ENCODE measurements at places on chromosomes 16 and 17.

DNA sequence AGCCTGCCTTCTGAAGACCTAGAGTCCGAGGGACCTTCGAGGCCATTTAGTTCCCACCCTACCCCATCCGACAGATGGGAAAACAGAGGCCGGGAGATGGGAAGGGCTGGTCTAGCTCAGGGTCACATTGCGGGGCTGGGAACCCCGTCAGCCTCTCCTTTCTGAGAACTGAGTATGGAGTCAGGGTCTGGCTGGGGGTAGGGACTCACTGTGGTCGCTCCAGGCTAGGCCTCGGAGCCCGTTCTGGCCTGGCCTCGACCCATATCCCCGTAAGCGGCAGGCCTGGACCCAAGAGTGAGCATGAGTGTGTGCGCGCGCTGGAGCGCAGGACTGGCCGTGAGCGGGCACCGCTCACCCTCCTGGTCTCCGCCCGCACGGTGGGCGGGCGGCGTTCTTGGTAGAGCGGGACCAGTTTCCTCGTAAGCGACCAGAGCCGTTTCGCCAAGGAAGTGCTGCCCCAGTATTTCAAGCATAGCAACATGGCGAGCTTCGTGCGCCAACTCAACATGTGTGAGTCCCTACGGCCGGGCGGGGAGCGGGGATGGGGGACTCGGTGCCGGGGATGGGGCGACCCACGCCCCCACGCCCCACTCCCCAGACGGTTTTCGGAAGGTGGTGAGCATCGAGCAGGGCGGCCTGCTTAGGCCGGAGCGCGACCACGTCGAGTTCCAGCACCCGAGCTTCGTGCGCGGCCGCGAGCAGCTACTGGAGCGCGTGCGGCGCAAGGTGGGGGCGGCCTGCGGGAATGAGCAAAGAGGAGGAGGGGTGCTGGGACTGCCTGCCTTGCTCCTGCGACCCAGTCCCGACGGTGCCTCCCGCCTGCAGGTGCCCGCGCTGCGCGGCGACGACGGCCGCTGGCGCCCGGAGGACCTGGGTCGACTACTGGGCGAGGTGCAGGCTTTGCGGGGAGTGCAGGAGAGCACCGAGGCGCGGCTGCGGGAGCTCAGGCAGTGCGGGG is 855 bp downstream of the HSF4 start:
- DNase-seq: no peak

DNA sequence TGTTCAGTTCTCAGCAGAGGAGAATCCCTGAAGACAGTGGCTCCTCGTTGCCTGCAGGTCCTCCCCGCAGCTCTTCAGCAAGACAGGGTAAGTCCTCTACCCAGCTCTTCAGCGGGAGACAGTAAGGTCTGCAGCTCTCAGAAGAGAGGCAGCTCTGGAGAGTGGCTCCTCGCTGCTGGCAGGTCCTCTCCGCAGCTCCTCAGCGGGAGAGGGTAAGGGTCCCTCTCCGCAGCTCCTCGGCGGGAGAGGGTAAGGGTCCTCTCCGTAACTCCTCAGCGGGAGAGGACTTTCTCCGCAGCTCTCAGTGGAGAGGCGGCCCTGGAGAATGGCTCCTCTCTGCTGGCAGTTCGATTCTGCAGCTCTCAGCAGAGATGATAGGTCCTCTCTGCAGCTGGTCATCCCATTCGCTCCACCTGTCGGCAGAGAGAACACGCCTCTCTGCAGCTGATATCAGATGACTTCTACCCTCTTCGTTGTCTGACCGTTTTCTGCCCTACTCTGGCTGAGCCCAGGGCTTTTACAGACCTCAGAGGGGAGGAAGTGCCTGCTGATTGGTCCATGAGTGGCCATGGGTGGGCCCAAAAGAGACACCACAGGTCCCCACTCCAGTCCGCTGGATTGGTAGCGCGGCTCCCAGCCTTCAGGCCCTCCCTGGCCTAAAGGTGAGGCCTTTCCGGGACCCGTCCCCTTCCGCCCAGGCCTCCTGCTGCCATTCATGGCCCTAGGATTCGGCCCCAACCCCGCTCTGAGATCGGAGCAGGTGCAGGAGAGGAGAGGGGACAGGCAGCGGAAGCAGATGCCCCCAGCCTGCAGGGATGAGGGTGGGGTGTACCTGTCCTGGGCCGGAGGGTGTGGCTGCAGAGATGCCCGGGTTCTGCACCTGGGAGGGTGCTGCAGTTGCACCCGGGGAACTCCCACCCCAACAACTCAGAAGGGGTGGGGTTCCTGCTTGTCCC is 11.9 kb upstream of the SHCBP1 start:
- no peak for DNase-seq

- no peak for DNase-seq
Observed at GRCh38 chr17:45123076-45123770, 9.1 kb downstream of the PLCD3 start.

DNA sequence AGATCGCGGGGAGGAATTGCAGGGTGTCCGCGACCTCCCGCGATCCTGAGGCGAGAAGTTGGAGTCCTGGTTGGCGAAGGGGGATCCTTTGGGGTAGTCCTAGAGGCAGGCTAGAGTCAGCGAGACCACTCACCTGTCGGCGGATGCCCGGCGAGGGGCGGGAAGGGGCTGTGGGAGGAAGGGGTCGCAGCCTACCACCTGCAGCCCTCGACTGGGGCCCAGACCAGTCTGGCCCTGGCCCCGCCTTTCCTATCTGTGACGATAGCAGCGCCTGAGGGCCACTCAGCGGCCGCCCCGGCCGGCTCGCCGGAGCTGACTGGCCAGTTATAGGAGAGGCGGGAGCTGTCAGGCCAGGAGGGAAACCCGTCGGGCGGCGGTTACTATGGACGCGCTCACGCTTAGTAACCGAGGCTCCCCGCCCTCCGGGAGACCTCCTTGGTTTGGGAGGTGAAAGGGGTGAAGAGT is at the start of gene TEKT3:
Gene TEKT3 (minus strand): TSS at position 213 of the 465 bp plus-strand sequence. CDS start 10,012 bp downstream, outside the sequence.
- DNase-seq: peak; percentile 76

GRCh38 chr16:60882816-60883215 is 1153.4 kb downstream of the CDH8 start:
- peak; percentile 21 for DNase-seq

DNA sequence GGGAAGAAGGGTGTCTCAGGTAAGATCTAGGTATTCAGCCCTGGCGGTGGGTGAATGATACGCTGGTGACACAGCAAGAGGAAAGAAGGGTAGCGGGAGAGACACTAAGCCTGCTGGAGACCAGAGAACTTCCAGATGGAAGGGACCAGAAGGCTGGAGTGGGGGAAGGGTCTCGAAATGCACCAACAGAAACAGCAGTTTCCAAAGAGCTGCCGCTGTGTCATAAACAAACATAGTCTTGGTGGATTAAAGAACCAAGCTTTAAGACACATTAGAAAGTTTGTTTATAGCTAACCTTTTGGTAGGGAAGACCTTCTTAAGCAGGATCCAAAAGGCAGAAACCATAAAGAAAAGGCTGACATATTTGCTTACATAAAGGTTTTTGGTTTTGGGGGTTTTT is 20.9 kb downstream of the TRPV3 start:
- DNase-seq: no peak

DNA sequence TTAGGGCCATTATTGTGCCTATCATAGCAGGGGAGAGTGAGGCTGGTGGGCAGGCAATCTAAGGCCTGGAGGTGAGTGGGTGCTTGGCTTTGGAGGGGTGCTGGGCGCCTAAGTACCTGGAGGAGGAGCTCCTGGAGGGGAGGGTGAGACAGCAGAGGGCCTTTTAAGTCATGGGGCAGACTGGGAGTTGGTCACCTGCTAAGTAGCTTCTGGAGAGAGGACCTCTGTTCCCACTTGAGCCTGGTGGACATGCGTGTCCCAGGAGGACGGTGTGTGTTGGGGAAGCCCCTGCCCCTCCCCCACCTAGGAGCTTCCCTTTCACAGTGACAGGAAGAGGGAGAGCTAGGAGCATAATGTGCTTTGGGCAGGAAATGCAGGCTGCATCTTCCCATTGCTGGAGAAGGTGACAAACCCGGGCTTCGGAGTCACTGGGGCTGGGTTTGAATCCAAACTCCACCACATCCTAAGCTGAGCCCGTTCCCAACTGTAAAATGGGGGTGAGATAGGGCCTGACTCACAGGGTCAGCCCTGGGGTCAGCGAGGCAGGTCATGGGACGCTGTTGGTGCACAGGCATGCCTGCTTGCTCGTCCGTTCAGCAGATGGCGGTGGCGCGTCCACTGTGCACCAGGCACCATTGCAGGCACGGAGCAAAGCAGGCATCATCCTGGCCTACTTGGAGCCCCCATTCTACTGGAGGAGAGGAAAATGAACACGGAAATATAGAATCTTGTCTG is 37.9 kb downstream of the CMIP start:
- no peak for DNase-seq

DNA sequence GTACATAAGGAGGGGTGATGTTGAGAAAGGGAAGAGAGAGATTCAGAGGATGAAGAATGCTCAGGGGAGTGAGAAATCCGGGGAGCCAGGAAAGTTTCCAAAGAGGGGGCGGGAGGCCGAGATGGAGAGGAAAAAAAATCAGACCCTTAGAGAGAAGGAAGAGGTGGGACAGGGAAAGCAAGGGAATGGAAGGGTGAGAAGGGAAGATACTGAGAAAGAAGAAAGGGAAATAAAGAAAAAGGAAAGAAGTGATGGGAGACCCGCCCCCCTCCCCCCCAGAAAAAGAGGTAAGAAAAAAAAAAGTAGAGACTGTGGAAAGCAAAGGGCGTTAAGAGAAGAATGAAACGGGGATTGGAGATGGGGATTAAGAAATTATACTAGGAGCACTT is 507 bp downstream of the DYNLRB2 start:
- DNase-seq: peak; percentile 6

DNA sequence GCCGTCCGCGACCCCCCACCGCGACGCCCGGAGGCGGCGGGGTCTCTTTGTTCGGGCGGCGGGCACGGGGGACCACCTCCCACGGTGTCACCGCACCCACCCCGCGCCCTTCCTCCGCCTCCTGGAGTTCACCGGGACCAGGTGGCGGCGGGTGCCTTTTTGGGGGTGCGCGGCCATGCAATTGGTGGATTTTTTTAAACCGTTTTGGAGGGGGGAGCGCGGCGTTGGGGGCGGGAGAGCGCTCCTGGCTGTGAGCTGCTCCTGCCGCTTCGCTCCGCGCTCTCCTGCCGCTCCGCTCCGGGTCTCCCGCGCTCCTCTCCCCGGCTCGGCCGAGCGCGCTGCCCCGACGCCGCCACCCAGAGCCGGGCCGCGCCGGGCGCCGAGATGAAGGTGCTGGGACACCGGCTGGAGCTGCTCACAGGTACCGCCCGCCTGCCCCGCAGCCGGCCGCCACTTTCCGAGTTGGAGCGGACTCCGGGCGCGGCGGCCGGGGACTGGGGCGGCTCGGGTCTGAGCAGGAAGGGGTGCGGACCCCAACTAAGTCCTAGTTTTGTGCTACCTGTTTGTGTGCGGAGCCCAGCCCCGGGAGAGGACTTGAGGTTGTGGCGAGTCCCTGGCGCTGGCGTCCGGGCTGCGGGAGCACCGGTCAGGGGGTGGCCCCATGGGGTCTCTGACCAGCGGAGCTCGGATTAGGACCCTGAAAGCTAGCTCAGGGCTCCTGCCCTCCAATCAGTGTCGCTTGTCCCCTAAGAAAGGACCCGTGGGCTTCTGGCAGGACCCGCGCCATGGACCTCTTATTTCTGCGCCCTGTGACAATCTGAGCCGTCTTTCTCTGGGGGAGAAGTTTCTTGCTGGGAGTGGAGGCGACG is 35.7 kb upstream of the NDRG4 start:
- DNase-seq: peak; percentile 42

- DNase-seq: no peak
Observed at GRCh38 chr16:79066561-79066960, 534.0 kb downstream of the MAF start.

- no peak for DNase-seq
Observed at GRCh38 chr17:74921026-74921681, 1.9 kb downstream of the USH1G start.

DNA sequence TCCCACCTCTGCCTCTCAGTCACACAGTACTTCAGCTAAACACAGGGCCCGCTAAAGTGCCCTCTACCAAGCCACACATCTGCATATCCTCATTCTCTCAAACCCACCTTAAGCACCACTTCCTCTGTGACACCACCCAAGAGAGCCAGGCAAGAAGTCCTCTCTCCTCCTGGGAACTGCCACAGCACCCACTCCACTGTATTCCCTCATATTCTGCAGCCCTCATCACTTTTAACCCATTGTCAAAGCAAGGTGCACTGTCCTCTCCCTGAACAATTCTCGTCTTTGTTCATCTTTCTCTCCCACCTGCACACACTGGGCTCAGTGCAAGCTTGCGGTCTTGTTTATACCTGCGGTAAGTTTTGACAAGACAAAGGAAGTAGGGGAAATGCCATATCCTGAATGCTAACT is 13.6 kb downstream of the CHD9 start:
- no peak for DNase-seq

- no peak for DNase-seq
Observed at GRCh38 chr16:79114759-79115158, 485.8 kb downstream of the MAF start.

- no peak for DNase-seq
Observed at GRCh38 chr17:54944796-54945195, 23.7 kb downstream of the COX11 start.

GRCh38 chr17:74043976-74044375 is 159.5 kb upstream of the RPL38 start:
- no peak for DNase-seq

DNA sequence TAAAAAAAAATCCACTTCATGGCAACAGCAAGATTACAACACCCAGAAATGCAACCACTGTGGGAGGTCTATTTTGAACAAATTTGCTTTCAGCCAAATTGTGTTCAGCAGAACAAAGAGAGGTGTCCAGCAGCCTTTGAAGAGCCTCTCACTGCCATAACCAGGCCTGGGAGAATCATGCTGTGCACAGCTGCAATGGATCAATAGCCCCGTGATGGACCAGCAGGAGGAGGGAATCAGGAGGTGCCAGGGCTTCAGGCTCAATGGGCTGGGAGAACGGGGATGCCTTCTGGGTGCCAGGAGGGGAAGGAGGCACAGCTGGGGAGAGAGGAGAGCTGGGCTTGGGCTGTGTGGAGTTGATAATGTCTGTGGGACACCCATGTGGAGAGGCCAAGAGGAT is 366.2 kb upstream of the EEF2KMT start:
- DNase-seq: no peak

- DNase-seq: no peak
Observed at GRCh38 chr16:72932050-72932449, 115.9 kb downstream of the ZFHX3 start.

- DNase-seq: no peak
Observed at GRCh38 chr17:72142614-72143013, 21.8 kb downstream of the SOX9 start.

GRCh38 chr16:68387301-68387700 is 61.0 kb downstream of the SMPD3 start:
- no peak for DNase-seq

DNA sequence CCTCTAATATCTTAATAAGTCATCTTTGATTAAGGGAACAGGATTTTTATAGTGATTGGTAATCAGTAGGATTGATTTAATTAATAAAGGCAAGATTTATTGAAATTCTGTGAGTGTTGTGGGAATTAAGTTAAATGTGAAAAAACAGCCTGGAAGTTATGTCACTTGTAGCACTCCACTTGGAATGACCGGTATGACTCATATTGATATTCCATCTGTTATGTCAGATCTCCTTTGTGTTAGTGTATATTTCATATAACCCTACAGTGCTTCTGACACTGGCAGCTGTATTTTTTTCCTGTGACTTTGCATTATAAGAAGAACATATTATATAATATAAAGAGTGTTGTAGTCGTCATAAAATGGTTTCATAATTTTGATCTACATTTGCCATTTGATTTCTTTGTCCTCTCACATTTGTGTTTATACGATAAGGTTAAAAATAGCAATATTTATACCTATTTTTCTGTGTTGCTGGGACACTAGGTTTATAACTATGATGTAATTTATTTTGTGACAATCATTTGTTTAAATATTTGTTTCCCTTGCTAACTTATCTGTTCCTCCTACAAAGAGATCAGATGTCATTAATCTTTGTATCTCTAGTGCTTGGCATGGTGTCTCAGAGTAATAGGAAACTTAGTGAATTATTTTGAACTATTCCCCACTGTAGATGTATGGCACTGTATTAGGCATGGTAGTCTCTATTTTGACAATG is 249.0 kb downstream of the BCAS3 start:
- no peak for DNase-seq

All from muscle of back (tissue), 13 donors.